ENCODE measurements at places on chromosomes 12 and 14. TPM values are rescaled to one million over a fixed set of nuclear protein-coding genes. Genes with fewer than 3 reads are reported as not detected.

GRCh38 chr12:52435659-52435999 lies 1.5 kb upstream of the KRT75 start:
- DNase-seq, result no peak

DNA sequence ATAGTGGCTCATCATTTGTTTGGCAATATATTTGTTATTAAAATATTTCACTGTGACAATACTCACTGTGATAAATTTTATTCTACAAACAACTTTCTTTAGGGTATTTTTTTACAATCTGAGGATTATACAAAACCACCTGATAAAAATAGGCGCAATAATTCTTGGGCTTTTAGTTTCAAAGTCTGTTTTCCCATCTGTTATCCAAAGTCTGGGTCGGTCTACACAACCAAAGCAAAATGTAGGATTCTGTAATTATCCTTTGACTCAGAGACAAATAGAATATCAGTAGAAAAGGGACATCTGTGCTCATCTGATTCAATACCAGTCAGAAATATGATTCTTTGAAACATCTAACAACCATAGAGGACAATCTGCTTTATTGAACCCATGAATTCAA lies 271.8 kb upstream of the AMIGO2 start:
- no peak for DNase-seq

GRCh38 chr12:5807090-5807414 lies 138.0 kb downstream of the ANO2 start:
- DNase-seq, result no peak

Gene LAG3
- total RNA-seq, result 268 TPM

DNA sequence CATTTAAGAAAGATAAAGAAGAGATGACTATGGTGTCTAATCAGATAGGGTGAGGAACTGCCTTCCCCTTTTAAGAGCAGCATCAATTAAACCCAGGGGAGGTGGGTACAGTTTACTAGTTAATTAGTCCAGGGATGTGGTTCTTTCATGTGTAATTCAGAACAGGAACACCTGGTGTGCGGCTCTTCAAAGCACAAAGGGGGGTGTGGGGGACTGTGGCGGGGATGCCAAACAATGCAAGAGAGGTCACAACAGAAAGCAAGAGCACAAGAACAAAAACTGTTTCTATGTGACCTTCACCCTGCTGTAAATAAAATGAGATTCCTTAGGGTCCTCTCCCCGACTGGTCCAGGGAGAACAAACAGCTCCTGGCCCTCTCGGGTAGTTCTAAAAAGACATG lies 183.9 kb upstream of the SOX5 start:
- no peak for DNase-seq

DNA sequence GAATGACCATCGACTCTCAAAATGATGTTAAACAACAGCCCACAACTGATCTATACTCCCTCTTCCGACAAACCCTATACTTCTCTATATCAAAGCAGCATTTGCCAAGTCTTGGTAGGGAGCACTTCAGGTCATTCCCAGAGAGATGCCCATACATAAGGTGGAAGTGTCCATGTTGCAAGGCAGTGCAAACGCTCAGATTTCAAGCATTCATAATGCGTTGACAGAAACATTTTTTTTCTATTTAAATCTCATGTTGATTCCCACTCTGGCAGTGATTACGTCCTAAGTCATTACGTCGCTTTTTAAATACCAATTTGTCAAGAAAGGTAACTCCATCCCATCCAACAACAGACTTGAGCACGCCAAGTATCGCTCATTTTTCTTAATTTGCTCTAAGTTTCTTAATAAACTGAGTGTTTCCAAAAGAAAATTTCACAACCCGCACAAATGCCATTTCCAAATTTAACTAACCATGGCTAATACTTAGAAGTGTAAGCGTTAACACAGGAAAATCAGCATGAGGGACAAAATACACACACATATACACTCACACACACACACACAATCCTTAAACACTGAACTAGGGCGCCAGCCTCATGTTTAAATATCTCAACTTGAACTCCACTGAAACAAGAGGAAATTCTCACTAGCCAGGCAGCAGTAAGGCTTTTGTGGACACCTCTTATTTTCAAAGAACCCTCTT lies 1.1 kb downstream of the GXYLT1 start:
- DNase-seq, result no peak

DNA sequence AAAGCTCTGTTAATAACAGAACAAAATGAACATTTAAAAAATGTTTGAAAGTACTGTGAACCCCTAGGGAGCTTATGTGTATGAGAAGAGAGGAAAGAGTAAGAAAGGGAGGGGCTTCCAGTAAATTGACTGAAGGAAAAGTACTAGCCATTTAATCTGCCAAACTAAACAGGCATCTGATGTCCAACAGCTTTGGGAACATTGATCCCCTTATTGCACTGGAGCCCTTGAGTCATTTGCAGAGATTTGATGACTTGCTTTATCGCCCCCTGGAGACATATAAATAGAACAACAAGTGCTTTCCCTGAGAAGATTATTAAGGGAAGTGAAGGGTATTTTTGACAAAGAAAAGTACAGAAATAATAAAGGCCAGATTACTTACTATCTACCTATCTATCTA lies 319.3 kb upstream of the NOVA1 start:
- DNase-seq, result no peak

DNA sequence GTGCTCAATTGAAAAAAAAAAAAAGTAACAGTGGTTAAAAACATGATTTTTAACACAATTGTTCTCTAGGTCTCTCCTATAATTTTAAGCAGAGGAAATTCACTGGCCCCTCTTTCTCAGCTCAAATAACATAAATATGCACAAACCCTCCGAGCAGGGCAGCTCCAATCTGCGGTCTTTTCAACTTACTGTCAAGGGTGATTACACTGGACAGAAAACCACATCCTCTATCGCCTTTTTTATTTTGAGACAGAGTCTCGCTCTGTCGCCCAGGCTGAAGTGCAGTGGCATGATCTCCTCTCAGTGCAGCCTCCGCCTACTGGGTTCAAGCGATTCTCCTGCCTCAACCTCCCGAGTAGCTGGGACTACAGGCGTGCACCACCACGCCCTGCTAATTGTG lies 16.5 kb upstream of the GABARAPL1 start:
- DNase-seq, result no peak

Gene MFAP5
- total RNA-seq, result not detected

DNA sequence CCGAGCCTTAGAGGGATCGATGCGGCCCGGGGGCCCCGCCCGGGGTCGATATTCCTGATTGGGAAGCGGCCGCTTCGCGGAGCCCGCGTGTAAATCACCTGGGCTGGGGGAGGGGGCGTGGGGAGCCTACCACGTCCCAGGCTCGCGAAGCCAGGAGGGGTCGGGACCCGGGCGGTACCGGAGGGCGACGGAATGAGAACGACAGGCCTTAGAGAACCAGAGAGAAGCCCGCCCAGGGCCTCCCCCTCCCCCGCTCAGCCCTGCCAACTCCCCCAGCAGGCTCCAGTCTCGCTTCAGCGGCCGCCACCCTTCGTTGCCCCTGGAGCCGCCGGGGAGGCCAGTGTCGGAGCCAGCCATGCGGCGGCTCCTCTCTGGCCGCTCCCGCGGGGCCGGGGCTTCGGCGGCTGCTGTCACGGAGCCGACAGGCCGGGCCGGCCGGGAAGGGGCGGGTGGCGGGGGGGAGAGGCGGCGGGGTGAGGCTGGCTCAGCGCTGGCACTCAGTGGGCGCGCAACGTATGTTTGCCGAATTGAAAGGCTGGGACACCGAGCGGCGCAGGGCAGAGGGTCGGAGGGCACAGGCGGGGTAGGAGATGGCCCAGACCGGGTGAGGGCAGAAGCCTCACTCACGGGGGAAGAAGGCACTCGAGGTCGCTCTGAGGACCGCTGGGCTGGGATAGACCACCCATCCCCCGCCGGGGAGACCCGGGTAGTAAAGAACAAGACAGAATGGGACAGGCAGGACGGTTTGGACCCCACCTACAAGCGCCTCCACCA lies 1.4 kb upstream of the DNAJC22 start:
- peak; percentile 34 for DNase-seq

DNA sequence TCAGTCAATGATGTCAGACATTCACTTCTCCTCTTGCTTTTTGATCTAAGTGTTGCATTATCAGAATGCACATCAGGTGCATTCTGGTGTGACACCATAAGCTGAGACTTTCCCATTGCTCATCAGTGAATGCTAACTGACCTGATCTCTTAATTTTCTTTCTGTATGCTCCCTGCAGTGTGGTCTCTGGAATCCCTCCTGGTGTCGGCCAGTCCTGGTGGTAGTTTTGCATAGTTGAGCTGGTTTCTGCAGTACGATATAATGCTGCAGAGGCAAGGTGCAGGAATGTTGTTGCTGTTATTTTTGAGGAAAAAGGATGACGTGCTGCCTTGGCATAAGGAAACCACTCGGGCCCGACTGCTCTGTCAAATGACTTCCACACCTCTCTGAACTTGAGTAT lies 11.0 kb upstream of the SRP54 start:
- DNase-seq, result no peak

GRCh38 chr12:22525426-22525825 lies 18.9 kb downstream of the C2CD5 start:
- DNase-seq, result no peak

DNA sequence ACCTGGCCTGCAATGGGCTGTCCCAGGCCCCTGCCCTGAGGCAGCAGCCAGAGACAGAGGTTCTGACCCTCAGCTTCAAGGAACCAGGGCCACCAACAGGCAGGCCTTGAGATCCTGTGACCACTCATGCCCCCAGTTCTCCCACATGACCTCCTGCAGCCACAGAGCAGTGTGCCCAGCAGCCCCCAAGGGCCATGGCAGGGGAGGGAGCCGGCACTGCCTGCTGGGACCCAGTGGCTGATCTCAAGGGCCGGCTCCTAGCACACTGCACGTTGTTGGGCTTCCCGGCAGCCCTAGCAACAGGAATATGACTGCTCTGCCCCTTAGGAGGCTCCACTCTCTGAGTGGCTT lies 14.8 kb downstream of the DEGS2 start:
- DNase-seq, result no peak

Gene KRT71
- total RNA-seq, result not detected

GRCh38 chr12:123151457-123152454 lies 866 bp upstream of the PITPNM2 start:
- DNase-seq, result peak; percentile 25

- DNase-seq, result no peak
Measured at GRCh38 chr12:52748578-52748977, 28.6 kb downstream of the KRT76 start.

DNA sequence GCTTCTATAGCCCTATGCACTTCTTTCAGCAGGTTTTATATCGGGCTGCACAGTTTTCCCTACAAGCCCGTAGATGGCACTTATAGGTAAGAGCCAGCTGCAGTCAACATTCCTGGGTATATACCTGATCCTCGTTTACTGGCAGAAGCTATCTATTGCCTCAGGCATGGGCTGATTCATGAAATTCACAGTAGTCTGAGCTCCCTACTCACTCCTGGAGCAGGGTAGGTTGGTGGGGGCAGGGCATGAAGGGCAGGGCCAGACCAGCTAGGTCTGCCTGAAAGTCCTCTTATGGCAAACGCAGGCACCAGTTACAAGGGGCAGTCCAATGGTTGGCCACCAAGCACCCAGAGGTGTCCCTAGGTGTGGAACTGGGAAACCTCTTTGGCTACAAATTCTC lies 345.8 kb downstream of the RPS29 start:
- no peak for DNase-seq

DNA sequence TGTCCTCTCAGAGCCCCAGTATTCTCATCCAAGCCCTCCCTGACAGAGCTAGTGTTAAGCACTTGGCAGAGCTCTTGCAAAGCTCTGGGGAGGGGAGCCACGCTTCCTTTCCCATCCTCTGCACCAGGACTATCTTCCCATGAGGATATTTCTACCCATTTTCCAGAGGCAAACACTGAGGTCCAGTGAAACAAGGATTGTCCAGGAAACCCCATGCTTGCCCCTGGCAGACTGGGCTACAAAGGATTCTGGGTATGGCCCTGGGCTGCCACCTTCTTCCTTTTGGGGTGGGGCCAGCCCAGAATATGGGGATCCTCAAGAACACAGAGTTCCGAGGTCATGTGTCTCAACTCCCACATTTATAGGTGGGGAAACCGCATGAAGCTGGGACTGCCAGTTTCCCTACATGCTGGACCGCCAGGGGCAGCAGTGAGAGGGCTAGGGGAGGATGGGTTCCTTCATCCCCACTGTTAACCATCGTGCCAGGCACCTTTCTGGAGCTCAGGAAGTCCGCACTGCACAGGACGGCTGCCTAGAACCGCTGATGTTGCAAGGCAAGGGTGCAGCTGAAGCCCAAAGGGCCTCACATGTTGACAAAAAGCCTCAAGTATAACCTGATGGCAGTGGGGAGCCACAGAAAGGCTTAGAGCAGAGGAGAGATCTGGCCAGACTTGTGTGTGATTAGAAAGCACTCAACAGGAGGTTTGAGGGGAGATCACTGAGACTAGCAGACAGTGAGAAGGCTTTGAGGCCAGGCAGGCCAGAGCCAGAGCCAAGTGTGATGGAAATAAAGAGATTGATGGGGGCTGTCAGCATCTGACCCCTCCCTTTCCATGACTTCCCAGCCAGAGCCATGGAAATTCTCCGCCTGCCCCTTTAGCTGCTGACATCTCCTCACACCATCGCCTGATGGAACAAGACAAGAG lies 5.5 kb upstream of the CCDC85C start:
- DNase-seq, result peak; percentile 29

Gene OTOGL
- total RNA-seq, result not detected

Gene PMCH
- total RNA-seq, result not detected

- no peak for DNase-seq
Measured at GRCh38 chr14:78383060-78383459, 212.9 kb downstream of the NRXN3 start.

Measured in activated CD8-positive, alpha-beta T cell treated with anti-CD3 and anti-CD28 coated beads for 36 hours (primary cell).